ENCODE measurements at places on chromosomes 5 and 9. TPM values are rescaled to one million over a fixed set of nuclear protein-coding genes. Genes with fewer than 3 reads are reported as not detected.

DNA sequence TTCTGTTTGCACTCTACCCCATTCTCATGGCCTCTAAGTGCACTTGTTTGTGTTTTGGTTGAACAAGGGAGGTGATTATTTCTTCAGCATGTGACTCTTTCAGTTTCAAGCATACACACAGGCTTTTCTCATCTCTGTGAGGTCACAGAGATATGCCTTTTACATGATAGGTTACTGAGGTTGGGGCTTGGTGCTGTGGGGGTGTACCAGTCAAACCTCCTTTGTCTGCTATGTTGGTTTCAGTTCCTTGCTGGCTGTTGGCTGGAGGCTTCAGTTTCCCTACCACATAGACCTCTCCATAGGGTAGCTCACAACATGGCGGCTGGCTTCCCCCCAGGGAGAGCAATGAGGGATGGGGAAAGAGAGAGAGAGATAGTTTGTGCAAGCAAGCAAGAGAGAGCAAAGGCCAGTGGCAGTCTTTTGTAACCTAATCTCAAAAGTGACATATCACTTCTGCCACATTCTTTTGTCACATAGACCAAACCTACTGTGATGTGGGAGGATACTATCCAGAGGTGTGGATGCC is 96.7 kb upstream of the SEMA6A start:
- H3K36me3 ChIP-seq, result no peaks in the 10 kb centered on the region
- H3K27ac ChIP-seq, result no peak overlapping the region
- no peaks in the 10 kb centered on the region for H3K4me1 ChIP-seq
- H3K4me3 ChIP-seq, result no peak overlapping the region
- no peak for DNase-seq

GRCh38 chr5:111748304-111748763 is 8.7 kb downstream of the NREP start:
- no peaks in the 10 kb centered on the region for H3K36me3 ChIP-seq
- peaks cover 2% of the 10 kb centered on the region for H3K4me1 ChIP-seq
- DNase-seq, result no peak
- no peak overlapping the region for H3K4me3 ChIP-seq
- H3K27me3 ChIP-seq, result no peaks in the 10 kb centered on the region
- H3K27ac ChIP-seq, result no peak overlapping the region

GRCh38 chr5:2886531-2886930 is 135.1 kb upstream of the IRX2 start:
- DNase-seq, result no peak
- H3K4me1 ChIP-seq, result no peaks in the 10 kb centered on the region
- H3K27me3 ChIP-seq, result no peaks in the 10 kb centered on the region
- H3K27ac ChIP-seq, result no peak overlapping the region
- H3K36me3 ChIP-seq, result no peaks in the 10 kb centered on the region

DNA sequence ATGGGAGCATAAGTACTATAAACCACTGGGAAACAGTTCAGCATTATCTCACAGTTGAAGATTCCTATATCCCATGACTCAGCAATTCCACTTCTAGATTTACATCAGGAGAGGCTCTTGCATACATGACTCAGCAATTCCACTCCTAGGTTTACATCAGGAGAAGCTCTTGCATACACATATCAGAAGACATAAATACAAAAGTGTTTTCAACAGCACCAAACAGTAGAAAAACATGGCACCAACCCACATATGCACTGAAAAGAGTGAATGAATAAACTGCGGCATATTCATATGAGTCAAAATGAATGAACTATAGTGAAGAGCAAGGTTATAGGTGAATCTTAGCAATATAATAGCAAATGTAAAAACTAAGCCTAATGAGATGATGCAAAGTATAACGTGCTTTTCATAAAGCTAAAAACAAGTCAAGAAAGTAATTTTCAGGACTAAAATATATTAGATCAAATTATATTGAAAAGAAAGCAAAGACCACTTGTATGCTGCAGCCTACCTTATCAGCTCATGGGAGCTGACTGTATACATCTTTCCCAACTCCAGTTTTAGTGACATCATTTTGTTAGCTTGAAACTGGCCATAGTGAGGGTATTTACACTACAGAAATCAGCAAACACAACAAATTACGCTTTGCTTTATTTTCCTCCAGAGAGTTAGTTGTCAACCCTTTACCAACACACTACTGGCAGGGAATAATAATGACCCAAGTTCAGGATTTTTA is 95.8 kb downstream of the ANKRD18B start:
- no peak overlapping the region for H3K27ac ChIP-seq
- no peak for DNase-seq
- no peaks in the 10 kb centered on the region for H3K36me3 ChIP-seq
- peaks cover 23% of the 10 kb centered on the region for H3K27me3 ChIP-seq

DNA sequence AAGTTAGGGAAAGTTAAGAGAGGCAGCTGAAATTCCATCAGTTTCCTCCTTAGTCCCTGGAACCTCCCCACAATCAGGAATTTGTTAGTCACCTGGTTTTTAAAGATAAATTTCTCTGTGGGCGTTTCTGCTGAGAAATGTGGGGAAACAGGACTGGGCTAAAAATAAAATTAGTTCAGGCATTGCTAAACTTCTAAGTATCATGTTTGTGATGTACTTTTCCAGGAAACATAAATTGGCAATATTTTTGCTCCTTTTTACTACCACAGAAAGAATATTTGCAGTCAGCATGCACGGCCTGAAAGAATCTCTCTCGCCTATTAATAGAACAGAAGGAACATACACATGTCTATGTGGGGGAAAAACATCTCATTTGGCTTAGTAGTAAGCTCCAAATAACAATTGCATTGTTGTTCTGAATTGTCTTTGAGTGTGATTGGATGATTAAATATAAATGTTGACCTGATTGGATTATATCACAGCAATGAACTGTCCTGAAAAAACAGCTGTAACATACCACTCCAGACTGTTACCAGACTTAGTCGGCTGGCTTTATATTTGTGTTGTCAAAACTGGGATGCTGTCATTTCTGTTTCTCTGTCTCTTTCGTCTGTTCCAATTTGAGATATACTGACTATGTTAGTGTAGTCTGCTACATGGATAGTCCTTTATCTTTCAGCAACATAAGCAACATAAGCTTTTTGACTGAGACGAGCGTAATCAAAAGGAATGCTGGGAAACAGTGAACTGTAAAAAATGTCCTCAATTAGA is 12.9 kb downstream of the TJP2 start:
- DNase-seq, result no peak
- H3K36me3 ChIP-seq, result no peaks in the 10 kb centered on the region
- H3K27me3 ChIP-seq, result no peaks in the 10 kb centered on the region
- H3K4me3 ChIP-seq, result no peak overlapping the region
- peaks cover 3% of the 10 kb centered on the region for H3K4me1 ChIP-seq

The CDKN2A gene
- 9.3 TPM for total RNA-seq

Data from T-cell (primary cell).